ENCODE measurements at places on chromosomes 7 and 10.

DNA sequence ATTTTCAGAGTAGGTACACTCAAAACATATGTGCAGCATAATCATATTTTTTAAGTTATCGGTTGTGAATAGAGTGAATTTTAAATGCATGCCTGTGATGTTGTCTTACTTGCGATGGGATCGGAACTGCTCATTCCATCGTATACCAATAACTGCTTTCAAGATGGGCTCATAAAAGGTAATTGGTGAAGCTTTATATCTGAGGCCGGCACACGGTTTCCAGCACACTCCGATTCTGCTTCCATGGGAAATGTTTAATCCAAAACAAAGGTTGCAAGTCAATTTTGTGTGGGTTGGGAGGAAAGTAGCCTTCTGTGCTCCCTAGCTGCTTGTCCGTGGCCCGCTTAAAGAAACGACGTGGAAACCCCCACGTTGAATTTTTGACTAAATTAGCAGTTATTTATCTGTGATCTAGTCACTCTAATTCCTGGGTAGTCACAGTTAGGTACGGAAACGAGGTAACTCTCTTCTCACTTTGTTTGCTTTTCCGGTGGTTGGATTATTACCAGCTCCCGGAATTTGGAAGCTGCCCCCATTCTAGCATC, 10.1 kb upstream of the CELF2 start:
- no peak for DNase-seq

DNA sequence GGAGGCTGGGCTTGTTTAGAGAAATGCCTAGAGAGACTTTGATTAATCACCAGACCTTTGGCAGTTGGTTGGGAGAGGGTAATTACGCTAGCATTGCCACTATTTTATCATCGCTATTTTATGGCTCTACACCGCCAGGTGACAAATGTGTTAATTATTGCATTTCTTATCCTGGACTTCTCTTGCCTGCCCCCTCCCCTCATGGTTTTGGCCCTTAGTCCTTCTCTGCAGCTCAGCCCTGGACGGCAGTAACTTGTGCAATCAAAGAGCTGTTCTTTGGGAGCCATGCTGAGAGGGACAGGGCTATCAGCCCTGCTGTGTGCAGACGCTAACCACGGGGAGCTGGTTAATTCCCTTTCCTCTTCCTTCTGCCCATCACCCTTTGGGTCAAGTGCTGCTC, 585.0 kb downstream of the AUTS2 start:
- no peak for DNase-seq

- no peak for DNase-seq
Observed at GRCh38 chr10:4802711-4803487, 23.1 kb upstream of the AKR1E2 start.

DNA sequence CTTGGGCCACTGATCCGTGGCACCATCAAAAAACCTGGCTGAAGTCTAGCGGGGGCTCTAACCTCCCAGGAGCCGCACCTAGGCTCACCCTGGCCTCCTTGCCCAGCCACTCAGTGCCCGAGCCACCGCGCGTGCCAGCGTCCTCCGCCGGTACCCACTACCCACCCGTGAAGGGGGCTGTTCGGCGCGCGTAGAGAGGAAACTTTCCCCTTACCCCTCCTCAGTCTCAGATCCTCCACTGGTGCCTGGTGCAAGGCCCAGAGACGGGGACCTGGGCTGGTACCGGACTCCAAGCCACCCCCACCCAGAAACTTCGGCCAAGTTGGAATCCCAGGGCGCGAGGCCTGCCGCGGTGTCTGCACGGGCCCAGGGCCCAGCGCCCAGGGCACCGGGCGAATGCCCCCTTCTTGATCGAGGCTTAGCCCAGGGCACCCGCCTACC, 3.5 kb upstream of the EBF3 start:
- no peak for DNase-seq

GRCh38 chr10:131356442-131356841, 44.9 kb upstream of the TCERG1L start:
- DNase-seq = no peak

DNA sequence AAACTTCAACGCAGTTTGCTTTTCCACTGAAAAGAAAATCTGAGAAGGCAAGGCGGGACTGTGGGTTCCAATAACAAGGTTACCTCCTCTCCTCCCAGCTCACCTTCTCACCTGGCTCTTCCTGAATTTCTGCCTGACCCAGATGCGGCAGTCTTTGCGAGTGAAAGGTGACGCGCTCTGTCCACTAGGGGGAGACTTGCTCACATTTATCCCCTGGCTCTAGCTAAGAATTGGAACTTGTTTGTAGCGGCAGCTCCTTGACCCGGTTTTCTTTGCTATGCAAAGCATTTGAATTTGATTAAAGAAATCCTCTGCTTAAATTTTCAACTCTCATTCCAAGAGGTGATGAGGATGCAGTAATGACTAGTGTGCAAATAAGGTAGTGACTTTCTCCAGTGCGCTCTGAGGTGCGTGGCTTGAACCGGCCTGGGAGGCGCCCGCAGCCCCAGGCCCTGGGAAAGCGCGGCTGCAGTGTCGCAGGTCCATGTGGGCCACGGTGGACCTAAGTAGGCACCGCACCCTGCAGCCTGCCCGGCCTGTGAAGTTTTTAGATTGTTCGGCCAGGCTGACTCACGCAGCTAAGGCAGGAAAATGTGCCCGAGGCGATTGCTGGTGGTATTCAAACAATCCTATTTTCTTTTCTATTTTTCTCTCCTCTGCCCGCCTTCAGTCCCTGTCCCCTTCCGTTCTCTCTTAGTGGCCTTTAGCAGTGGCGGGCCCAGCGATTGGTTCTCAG, 336.9 kb upstream of the NPSR1 start:
- DNase-seq = peak; percentile 37

DNA sequence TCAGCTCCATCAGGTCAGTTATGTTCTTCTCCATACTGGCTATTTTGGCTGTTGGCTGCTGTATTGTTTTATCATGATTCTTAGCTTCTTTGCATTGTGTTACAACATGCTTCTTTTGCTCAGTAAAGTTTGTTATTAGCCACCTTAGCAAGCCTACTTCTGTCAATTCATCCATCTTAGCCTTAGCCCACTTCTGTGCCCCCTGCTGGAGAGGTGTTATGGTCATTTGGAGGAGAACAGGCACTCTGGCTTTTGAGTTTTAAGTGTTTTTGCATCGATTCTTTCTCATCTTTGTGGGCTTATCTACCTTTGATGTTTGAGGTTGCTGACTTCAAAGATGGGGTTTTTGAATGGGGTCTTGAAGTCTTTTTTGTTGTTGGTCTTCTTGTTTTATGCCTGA, 204.6 kb upstream of the FOXP2 start:
- DNase-seq = no peak

DNA sequence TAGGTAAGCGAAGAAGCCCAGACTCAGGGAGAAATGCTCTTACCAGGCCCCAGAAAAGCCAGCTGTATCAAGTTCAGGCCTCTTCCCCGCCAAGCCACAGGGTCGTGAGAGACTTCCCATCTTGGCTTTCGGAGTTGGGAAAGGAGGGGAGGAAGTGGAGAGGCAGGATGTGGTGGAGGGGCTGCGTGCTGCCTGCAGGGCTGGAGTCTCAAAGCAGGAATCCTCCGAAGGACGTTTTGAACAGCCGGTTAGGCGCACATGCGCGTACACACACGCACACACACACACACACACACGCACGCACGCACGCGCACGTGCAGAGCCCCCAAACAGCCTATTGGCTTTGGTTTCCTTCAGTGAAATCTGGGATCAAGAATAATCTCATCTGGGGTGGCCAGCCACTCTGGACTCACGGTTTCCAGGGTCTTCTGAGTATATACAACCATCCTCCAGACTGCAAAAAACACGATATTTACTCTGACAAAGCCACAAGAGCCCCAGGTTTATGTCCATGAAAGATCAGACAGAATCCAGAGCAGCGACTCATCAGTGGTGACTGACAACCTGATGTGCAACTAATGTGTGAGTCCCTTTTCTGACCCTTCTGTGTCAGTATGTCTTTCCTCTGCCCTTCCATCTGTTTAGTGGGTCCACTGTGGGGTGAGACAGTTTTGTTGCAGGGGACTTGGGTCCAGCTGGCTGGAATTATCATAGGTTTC, 115.0 kb upstream of the ZNF438 start:
- no peak for DNase-seq

GRCh38 chr7:34596887-34597286, 61.1 kb upstream of the NPSR1 start:
- DNase-seq = no peak

DNA sequence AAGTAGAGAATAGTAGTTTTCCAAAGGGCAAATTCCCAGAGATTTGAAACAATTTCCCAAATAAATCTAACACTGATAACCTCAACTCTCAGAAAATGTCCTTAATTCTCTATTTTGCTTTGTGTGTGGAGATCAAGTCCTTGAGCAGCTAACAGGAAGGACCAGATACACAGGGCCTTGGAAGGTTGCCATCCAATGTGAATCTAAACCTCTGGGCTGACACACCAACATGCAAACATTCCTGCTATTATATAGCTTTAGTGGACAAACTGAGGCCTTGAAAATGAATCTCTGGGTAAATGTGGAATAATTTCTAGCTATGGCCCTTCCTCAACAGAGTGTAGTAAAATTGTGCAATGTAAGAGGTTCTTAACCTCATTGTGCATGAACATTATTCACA, 44.1 kb upstream of the PARD3 start:
- DNase-seq = no peak

- DNase-seq = no peak
Observed at GRCh38 chr10:72228318-72228751, 12.3 kb upstream of the ASCC1 start.

DNA sequence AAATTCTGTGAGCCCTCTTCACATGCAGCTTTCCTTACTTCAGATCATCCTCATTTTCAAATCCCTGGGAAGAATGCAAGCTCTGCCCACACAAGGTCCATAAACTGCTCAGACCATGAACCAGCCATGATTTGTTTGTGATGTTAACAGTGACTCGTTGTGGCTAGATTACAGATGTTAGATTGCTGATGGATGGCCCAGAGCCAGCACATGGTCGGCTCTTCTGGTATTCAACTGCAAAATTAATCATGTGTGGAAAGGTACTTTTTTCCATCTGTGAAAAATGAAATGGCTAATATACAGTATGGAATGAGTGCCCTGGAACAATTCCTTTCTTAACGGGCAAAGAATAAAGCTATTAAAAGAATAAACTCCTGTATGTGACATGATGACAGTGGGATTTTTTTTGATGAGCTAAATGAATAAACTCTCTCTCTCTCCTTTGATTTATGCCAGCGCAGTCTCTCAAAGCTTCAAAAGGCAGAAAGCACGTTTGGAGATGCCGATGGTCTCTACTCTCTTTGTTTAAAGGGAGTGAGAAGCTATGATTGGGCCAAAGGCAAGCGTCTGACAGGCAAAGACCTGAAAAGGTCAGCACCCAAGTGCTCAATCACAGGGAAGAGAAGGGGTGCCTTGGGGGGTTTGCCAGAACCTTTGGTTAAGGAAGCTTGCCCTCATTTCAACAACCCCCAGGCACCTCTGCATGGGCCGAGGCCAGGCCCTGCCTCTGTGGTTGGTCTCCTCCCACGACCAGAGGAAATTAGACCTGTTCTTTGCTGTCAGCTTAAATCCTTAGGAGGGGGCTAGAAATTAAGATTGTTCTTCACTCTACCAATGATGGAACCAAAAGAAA, 444.0 kb upstream of the NFE2L3 start:
- DNase-seq = no peak

- DNase-seq = no peak
Observed at GRCh38 chr7:339062-339342, 49.0 kb downstream of the FOXL3 start.

DNA sequence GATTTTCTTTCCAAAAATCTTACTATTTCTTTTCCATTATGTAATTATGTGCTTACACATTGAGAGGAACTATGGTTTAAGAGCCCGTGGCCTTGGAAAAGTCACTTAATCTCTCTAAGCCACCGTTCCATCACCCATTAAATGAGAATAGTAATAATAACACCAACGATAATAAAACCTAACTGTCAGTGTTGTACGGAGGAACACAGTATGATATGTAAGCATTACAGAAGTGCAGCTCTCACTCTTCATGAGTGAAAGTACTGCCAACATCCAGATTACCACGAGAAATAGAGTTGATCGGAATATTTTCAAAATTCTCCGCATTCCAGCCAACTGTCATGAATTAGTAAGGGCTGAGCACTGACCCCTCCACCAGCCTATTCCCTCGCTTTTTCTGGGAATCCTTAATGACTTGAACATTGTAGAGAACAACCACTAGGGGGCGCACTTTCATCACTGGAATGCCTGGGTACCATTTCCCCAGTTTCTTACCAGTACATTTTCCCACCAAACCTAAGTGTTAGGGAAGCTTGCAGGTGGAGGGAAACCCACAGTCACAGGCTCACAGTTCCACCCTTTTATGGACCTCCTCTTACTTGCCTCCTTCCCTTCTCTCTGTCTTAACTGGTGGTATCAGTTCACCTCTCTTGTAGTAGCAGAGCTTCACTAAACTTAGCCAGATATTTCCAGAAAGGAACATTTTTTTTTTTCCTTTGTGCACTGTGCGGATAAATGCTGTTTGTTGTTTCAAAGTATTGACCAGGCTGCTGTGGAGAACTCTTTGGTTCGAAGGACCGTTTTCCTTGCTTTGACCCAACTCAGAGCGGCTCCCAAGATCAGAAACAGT, 27.8 kb downstream of the NKX2-3 start:
- DNase-seq = peak; percentile 13

GRCh38 chr10:102773986-102774385, 30.2 kb downstream of the WBP1L start:
- DNase-seq = no peak

- no peak for DNase-seq
Observed at GRCh38 chr7:47478926-47479711, 102.8 kb downstream of the TNS3 start.

DNA sequence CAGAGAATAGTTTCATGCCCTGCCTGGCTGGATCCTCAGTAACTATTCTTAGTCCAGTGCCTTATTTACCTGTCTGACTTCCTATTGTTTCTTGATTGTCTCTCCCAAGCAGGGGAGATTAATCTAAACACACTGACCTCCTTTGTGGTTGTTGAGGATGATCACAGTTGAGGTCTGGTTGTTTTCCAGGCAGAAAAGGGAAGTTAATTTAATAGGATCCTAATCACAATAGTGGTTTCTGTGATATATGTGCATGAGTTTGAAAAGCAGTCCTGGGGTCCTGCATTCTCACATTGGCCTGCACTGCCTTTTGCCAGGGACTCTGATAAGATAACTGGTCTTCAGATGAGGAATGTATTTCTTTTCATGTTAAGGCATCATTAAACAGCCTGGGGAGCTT, 130.1 kb downstream of the SND1 start:
- DNase-seq = no peak

- DNase-seq = no peak
Observed at GRCh38 chr10:4372601-4373000, 453.4 kb upstream of the AKR1E2 start.

Data from activated naive CD4-positive, alpha-beta T cell treated with Interleukin-2 at 50 U/mL for 16 hours (primary cell).